Thymus (tissue), 14 donors: ENCODE measurements at places on chromosomes 11 and 22. TPM values are rescaled to one million over a fixed set of nuclear protein-coding genes. Genes with fewer than 3 reads are reported as not detected.

The SHISA8 gene
- polyA plus RNA-seq = 2.9 TPM

The SLC6A5 gene
- polyA plus RNA-seq = 0.05 TPM

The C22orf42 gene
- 0.59 TPM for polyA plus RNA-seq

The UBE2L3 gene
- polyA plus RNA-seq = 50.1 TPM

The ARL2 gene
- 52.0 TPM for polyA plus RNA-seq

The C11orf52 gene
- polyA plus RNA-seq = 3.6 TPM

The DDX25 gene
- 1.1 TPM for polyA plus RNA-seq

The PDE3B gene
- 32.9 TPM for polyA plus RNA-seq

The EFCAB6 gene
- 1.4 TPM for polyA plus RNA-seq

The C1QTNF4 gene
- 2.6 TPM for polyA plus RNA-seq
